ENCODE measurements at places on chromosomes 3 and 15. TPM values are rescaled to one million over a fixed set of nuclear protein-coding genes. Genes with fewer than 3 reads are reported as not detected.

The PLCB2 gene
- total RNA-seq = 0.81 TPM

The IGSF11 gene
- not detected for total RNA-seq

The TIGIT gene
- not detected for total RNA-seq

The SNX1 gene
- 25.7 TPM for total RNA-seq

The ADAMTS17 gene
- 0.06 TPM for total RNA-seq

The ISG20 gene
- 7.6 TPM for total RNA-seq

The CPN2 gene
- not detected for total RNA-seq

The PTH1R gene
- total RNA-seq = 1.2 TPM

GRCh38 chr3:62051506-62051905, 321.8 kb downstream of the FEZF2 start:
- DNase-seq = no peak

GRCh38 chr15:58039079-58040035, 26.2 kb downstream of the ALDH1A2 start:
- DNase-seq = no peak

- DNase-seq = no peak
Measured at GRCh38 chr3:73292220-73292619, 230.8 kb downstream of the EBLN2 start.

DNA sequence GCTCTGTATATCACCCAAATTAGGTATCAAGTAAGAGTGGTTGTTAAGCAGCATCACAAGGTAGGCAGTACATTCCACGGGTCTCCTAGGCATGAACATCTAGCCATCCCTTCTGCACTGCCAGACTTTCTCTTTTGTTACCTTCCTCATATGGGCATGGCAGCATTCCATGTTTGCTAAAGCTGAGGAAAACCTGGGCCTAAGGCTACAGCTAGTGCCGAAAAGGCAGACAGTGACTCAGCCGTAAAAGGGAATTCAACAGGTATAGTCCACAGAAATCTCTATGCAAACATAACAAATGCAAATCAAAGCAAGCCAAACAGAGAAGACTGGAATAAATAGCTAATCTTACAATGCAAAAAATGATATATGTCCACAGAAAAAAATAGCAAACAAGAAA, 645.4 kb downstream of the ZBBX start:
- no peak for DNase-seq

DNA sequence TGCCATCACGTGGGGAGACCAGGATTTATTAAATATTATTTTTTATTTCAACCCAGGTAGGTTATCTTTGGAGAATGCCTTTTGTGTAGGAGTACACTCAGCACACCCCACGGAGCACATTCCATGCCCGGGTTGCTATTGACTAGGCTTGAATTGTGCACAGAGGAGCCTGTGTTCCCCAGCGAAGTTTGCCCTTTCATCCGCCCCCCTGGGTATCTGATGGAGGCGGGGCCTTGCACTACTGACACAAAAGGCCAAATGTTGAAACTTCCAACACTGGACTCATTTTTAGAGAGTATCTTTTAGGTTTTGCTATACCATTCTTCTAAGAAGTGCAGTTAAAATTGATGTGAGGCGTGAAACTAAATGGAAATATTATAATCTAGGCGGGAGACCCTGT, 39.3 kb upstream of the PPP4R2 start:
- no peak for DNase-seq

DNA sequence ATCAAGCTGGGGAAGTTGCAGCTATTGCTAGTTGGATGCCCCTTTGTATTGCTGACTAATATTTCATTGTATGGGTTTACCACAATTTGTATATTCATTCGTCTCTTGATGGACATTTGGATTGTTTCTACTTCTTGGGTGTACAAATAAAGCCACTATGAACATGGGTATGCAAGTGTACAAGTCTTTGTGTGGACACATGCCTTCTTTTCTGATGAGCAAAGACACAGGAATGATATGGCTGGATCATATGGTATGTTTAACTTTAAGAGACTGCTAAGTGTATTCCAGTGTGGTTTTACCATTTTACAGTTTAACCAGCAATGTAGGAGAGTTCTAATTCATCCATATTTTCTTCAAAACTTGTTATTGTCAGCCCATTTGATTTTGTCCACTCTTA, 32.2 kb downstream of the NECTIN3 start:
- DNase-seq = no peak

DNA sequence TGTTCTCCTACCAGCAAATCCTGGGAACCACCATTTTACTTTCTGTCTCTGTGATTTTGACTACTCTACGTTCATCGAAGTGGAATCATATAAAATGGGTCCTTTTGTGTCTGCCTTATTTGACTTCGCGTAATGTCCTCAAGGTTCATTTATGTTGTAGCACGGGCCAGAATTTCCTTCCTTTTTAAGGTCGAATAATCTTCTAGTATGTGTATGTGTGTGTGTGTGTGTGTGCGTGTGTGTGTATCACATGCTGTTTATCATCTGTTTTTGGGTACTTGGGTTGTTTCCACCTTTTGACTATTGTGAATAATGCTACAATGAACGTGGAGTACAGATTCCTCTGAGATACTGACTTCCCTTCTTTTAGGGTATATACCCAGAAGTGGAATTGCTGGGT, 35.3 kb downstream of the STARD5 start:
- DNase-seq = no peak

DNA sequence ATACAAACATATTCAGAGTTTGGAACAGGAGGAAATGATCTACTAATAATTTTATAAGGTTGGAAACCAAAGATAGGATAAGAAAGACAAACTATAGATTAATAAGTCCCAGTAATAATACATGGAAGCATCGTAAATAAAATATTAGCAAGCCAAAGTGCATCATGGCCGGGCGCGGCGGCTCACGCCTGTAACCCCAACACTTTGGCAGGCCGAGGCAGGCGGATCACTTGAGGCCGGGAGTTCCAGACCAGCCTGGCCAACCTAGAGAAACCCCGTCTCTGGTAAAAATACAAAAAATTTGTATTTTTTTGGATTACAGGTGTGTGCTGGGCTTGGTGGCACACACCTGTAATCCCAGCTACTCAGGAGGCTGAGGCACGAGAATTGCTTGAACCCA, 14.9 kb downstream of the MUC4 start:
- no peak for DNase-seq

- peak; percentile 63 for DNase-seq
Measured at GRCh38 chr15:44541282-44541958, 4.5 kb downstream of the EIF3J start.

Data from epithelial cell of proximal tubule (primary cell).